Stimulated activated CD8-positive, alpha-beta memory T cell treated with anti-CD3 and anti-CD28 coated beads, Interleukin-7, amount 100 ng/mL, for 1 hour (primary cell): ENCODE measurements at places on chromosomes 4 and X.

- no peak for DNase-seq
Observed at GRCh38 chrX:48531358-48531959, 8.1 kb upstream of the TBC1D25 start.

DNA sequence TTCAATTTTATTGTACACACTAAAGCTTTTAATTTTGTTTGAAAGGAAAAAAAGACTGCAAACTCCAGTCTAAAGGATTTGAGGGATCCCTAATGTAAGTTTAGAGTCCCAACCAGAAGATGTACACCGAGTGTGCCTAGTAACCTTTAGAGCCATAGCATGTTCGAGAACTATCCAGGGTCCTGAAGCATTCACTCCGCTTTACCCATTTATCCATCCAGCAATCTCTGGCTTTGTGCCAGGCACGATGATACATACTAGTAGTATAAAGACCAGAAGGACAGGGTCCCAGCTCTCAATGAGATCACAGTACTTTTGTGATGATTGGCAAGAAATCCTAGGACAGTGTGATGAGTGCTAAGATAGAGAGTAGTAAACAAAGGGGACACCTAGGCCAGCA lies 168.7 kb downstream of the STK32B start:
- no peak for DNase-seq

DNA sequence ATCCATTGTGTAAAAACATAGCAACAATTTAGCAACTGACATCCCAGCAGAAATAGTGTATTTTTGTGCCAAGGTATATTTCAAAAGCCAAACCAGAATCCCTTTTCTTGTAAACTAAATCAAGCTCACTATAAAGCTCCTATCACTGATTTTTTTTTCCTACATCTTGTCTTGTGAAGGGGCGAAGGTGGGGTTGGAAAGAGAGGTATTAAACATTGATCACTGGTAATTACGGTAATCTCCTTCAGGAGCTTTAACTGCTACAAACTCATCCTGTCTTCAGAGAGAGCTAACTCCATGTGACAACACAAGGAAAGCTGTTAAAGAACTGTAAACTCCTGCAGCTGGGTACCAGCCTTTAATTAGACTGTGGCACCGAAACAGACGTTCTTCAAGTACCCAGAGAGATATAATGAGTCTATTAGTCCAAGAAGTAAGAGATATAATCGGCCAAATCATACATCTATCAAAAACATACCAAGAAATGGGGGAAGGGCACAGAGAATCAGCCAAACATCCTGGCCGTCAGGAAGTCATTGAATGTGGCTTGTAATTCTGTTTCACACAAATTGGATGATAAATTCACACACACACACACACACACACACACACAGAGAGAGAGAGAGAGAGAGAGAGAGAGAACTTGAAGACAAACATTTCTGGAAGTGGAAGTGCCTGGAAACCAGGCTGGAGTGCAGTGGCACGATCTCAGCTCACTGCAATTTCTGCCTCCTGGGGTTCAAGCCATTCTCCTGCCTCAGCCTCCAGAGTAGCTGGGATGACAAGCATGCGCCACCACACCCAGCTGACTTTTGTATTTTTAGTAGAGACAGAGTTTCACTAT lies 111.9 kb upstream of the PPARGC1A start:
- DNase-seq: no peak

- DNase-seq: no peak
Observed at GRCh38 chrX:71181558-71181909, 36.9 kb downstream of the NLGN3 start.

DNA sequence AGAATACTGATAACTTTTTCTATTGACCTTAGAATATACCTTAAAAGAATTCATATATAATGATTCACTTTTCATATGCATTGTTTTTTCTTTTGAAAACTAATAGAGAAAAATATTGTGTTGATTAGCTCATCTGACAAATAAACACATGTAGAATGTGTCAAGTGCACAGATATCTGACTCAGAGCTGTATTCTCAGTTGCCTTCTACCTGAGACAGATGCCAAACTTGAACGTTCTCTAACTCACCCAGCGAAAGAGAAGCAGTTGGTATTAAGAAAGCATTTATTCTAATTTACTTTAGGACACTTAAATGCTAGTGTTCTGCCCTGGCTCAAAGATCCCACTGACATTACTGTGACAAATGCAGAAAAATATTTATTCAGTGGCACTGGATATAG lies 28.1 kb downstream of the USP53 start:
- DNase-seq: no peak

GRCh38 chr4:181301735-181302710 lies 941.2 kb upstream of the TENM3 start:
- no peak for DNase-seq

DNA sequence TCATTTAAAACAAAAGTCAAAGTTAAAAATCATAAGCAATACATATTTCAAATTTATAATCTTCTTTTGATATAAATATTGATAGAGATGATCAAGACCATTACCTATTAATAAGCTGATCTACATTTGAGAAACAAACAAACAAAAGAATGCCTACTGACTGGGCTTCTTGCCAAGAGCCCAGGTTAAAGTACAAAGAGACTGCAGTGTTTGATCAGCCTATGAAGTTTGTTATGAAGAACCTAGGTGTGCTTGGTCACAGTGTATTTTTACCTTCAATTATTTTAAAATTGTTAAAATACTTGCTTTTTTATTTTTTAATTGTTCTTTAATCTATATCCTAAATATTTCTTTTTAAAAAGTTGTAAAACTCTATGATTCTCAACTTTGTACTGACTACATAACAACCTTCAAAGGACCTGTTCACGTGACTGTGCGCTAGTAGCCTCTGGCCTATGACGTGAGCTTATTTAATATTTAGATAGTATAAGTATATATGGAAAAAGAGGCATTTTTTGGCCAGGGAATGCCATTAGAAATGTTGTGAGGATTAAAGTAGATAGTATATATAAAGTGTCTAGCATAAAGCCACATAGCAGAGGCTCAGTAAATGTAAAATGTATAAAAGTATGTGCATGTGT lies 11.4 kb upstream of the SLC39A8 start:
- DNase-seq: no peak

- DNase-seq: no peak
Observed at GRCh38 chrX:77442728-77443127, 4.5 kb upstream of the FGF16 start.

DNA sequence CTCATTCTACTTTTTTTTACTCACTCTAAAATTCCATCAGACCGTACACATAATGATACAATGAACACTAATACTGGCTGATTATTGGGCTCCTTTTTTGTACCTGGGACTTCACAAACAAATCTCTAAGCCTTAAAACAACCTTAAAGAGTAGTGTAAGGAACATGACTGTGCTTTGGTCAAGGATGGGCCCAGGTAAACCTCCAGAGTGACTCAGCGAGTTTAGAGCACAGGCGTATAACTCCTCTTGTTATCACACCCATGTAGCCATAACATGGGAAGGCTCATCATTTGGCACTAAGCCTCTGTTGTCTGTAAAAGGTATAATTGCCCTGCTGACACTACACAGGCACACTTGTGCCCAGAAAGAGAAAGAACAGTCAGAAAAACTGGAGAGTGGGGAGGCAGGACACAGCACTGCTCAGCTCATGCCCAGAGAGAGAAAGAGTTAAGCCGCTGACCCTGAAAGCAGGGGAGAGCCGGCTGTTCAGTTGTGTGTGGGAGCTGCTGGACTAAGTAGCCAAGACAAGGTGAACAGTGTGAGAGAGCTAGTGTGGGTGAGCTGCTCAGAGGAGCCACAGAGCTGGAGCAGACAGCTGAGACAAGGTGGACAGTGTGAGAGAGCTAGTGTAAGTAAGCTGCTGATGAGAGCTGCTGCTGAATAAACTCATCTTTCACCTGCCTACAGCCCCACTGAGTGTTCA lies 319.6 kb upstream of the BMP3 start:
- DNase-seq: no peak

GRCh38 chrX:24870143-24870542 lies 145.6 kb downstream of the ARX start:
- DNase-seq: no peak

DNA sequence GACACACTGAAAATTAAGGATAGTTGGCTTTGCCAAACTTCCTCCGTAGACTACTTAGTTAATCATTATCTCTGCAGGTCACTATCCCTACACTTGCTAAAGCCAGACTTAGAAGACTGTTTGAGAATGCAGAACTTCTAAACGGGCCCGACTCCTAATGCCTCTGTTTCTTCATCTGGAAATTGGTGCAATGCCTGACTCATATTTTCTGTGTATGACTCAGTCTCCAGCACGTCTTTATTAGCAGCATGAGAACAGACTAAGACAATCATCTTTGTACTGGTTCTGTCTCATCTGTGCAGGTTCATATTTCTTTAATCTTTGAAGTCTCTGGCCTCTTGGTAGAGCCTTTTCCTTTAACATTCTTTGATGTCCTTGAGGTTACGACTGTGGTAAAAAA lies 411.9 kb upstream of the ACTRT1 start:
- no peak for DNase-seq

DNA sequence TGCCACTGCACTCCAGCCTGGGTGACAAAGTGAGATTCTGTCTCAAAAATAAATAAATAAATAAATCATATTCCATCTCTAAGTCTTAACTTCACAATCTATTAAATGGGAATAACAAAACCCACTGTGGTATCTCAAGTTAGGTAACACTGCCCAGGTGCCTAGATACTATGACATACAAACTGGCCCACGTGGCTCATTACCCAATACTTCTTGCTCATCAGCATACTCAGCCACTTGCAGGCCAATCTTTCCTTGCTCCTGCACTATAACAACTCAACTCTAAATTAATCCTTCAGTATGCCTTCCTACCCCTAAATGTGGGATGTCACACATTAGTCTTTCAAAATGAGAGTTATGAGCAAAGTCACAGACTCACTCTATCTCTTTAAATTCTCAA lies 230.1 kb downstream of the OPHN1 start:
- no peak for DNase-seq

- no peak for DNase-seq
Observed at GRCh38 chr4:146088690-146089089, 86.8 kb upstream of the LSM6 start.

DNA sequence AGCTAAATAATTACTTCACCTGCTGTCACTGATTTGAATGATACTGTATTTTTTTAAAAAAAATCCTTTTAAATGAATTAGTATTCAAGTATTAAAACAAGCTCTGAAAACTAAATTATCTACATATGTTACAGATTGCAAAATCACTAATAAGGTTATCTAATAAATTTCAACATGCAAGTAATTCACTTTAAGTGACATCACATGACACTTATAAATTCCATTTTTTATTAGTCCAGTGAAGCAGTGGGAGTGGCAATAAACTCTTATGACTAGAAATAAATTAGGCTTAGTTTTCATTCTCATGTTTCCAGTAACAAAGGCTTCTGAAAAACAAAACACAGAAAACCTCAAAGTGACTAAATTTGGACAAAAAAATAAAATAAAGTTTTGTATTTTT lies 36.3 kb downstream of the SMIM31 start:
- no peak for DNase-seq

DNA sequence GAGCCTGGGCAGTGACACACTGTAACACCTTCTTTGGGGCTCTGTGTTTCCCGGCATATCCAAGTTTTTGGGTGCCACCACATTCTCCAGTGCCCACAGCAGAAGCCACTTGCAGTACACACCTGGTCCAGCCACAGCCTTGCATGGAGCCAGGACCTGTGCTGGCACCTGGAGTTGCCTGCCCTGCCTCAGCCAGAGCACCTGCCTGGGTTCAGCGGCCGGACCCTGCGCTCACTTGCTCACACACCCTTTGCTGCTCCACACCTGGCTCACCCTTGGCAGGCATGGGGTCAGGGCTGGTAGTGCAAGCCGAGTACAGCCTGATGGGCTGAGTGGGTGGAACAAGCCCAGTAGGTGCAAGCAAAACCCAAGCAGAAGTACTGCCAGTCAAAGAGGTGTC lies 1511.1 kb downstream of the TECRL start:
- no peak for DNase-seq
